Nephron progenitor cell (in vitro differentiated cells): ENCODE measurements at places on chromosomes 6 and 20.

GRCh38 chr6:77397561-77397960 lies 65.7 kb downstream of the HTR1B start:
- no peak for DNase-seq

- DNase-seq: no peak
These were observed 4.8 kb upstream of the TMEM14A start for GRCh38 chr6:52666071-52666470.

DNA sequence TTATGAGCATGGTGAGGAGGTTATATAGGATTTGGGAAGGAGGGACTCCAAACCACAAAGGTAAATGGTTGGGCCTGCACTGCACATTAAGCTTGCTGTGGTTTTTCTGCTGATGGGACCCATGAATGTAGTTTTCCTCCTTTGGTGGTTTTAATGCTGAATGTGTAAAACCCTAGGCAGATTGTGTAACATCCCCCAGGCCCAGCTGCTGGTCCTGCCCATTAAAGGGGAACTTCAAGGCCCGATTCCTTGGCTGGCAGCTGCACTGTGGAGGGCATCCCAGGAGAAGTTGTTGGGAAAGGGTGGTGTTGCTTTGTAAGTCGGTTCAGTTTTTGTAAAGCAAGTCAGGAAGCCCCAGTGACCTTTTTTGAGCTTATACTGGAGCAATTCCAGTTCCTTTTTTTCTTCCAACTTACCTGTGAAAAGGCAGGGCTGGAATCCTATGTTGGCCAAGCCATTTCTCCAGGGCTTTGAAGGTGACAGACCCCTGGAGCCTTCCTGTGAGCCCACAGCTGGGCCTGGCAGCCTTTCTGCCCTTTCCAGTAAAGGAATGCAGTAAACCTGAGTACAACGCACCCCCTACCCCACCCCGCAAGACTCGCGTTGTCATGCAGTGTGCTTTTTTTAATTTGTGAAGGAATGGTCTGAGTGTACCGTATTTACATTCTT lies 43.1 kb upstream of the NAA20 start:
- no peak for DNase-seq

GRCh38 chr6:84417260-84417659 lies 189.8 kb upstream of the CEP162 start:
- no peak for DNase-seq

GRCh38 chr6:4591218-4591617 lies 185.0 kb upstream of the CDYL start:
- no peak for DNase-seq

DNA sequence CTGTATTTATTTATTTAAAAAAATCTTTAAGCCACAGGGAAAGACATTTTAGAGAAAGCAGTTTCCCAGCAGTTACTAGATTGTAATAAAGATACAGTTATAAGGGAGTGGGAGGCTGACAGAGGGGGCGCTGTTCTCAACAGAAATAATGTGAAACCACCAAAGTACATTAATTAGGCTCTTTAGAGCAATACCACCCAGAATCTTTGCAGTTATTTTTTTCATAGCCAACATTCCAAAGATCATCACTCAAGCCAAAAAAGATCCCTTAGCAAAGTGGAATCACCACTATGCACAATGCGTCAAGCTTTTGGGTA lies 331.3 kb upstream of the DEFB112 start:
- DNase-seq: peak; percentile 4

GRCh38 chr20:22511943-22512910 lies 72.1 kb downstream of the FOXA2 start:
- DNase-seq: no peak

DNA sequence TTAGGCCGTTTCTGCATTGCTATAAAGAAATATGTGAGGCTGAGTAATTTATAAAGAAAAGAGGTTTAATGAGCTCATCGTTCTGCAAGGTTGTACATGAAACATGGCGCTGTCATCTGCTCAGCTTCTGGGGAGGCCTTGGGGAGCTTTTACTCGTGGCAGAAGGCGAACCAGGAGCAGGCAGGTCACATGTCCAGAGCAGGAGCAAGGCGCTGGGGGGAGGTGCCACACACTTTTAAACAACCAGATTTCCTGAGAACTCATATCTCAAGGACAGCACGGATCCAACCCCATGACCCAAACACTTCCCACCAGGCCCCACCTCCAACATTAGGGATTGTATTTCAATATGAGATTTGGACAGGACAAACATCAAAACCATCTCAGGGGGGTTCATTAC lies 6.4 kb upstream of the SLC13A3 start:
- no peak for DNase-seq

GRCh38 chr6:135185483-135185882 lies 4.4 kb downstream of the MYB start:
- DNase-seq: no peak

DNA sequence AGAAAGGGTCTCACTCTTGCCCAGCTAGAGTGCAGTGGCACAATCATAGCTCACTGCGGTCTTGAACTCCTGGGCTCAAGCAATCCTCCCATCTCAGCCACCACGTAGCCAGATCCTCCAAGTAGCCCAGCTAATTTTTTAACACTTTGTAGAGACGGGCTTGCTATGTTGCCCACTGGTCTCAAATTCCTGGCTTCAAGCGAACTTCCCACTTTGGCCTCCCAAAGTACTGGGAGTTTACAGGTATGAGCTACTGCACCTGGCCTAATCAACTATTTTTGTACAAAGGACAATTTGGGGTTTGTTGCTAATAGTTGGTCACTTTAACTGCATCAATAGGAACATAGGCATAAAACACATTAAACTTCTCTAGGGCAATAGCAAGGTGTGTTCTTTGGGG lies 29.9 kb upstream of the SYNCRIP start:
- DNase-seq: no peak

- no peak for DNase-seq
These were observed 76.7 kb downstream of the TFAP2A start for GRCh38 chr6:10338151-10338550.

- DNase-seq: no peak
These were observed 1265.4 kb upstream of the GJE1 start for GRCh38 chr6:140867336-140867735.

DNA sequence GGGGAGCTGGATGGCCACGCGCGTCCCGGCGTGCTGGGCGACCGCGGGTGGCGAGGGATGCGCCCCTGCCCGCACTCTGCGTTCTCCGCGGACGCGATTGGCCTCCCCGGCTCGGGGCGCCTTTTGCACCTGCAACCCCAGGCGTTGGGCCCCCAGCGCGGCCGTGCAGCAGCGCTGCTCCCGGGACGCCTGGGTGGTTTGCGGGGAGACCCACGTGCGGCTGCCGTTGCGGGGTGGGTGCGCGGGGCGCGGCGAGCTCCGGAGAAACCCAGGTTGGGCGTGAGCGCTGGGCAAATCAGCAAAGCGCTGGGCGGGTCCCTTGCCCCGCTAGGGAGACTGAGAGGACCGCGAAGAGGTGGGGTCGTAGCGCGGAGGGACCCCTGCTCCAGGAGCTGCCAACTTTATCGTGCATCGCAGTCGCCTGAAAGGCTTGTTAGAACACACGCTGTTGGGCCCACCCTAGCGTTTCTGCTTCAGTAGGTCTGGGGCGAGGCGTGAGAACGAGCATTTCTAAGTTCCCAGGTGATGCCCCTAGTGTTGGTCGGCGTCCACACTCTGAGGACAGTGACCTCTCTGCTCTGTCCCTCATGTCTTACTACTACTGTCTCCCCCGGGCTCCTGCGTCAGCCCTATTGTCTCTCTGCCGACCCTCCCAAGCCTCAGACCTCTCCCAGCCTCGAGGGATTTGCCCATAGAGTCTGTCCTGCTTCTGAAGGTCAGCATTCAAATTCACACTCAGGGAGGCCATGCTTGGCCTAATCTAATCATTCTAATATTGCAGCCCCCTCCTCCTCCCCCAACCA lies 538 bp upstream of the ZFP64 start:
- peak; percentile 65 for DNase-seq

GRCh38 chr20:34541264-34541901 lies 17.1 kb upstream of the MAP1LC3A start:
- DNase-seq: no peak

GRCh38 chr20:56795492-56795891 lies 166.4 kb downstream of the TFAP2C start:
- no peak for DNase-seq

- no peak for DNase-seq
These were observed 189.1 kb upstream of the SUPT3H start for GRCh38 chr6:45566882-45567281.

- DNase-seq: no peak
These were observed 126.8 kb upstream of the HCRTR2 start for GRCh38 chr6:55047451-55048044.

GRCh38 chr6:20334334-20334733 lies 67.3 kb upstream of the E2F3 start:
- no peak for DNase-seq

- DNase-seq: no peak
These were observed 48.4 kb downstream of the EZR start for GRCh38 chr6:158770533-158771330.

GRCh38 chr6:145485288-145485687 lies 250.0 kb downstream of the EPM2A start:
- DNase-seq: no peak

DNA sequence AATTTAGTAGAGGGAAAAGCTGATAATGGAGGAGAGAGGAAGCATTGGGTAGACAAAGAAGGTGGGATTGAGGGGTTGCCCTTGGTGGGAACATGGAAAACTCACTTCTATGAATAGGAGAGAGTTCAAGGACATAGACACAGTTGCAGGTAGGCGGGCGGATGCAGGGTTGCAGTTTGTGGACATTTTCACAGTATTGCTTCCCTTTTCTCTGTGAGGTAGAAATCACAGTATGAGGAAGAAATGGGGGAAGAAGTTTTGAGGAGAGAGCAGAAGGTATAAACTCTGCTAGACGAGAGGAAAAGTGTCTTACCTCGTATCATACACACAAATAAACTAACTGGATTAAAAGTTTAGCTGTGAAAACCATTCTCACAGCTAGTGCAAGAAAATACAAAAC lies 200.7 kb upstream of the ECI2 start:
- no peak for DNase-seq

- DNase-seq: no peak
These were observed 36.6 kb upstream of the HDDC2 start for GRCh38 chr6:125338381-125338780.

GRCh38 chr6:135261872-135262725 lies 81.0 kb downstream of the MYB start:
- DNase-seq: no peak

DNA sequence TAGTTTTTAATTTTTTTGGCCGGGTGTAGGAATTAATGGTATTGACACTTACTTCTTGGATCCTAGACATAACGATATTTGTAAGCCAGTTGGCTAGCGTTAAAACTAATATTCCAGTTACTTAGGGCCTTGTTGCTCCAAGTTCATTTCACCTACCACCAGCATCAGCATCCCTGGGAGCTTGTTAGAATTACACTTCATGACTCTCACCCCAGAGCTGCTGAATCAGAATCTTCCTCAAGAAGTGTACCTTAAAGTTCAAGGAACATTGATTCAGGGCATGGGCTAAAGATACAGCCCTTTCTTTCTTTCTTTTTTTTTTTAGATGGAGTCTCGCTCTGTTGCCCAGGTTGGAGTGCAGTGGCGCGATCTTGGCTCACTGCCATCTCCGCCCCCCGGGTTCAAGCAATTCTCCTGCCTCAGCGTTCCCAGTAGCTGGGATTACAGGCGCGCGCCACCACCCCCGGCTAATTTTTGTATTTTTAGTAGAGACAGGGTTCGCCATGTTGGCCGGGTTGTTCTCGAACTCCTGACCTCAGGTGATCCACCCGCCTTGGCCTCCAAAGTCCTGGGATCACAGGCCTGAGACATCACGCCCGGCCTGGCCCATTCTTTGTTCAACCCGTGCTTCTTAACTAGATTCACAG lies 1.1 kb downstream of the SLX4IP start:
- no peak for DNase-seq

DNA sequence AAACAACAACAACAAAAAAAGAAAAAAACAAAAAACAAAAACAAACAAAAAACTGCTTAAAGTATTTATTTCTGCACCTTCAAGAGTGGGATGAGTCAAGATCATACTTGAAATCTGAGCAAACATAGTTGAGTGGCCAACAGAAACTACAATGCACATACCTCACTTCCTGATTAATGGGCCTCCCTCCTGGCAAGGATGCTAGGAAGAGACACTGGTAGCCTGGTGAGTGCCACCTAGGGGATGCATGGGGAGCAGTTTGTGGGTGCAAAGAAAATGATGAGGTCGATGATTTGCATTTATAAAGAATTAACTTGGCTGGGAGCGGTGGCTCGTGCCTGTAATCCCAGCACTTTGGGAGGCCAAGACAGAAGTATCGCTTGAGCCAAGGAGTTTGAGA lies 808.1 kb downstream of the MAFB start:
- no peak for DNase-seq

DNA sequence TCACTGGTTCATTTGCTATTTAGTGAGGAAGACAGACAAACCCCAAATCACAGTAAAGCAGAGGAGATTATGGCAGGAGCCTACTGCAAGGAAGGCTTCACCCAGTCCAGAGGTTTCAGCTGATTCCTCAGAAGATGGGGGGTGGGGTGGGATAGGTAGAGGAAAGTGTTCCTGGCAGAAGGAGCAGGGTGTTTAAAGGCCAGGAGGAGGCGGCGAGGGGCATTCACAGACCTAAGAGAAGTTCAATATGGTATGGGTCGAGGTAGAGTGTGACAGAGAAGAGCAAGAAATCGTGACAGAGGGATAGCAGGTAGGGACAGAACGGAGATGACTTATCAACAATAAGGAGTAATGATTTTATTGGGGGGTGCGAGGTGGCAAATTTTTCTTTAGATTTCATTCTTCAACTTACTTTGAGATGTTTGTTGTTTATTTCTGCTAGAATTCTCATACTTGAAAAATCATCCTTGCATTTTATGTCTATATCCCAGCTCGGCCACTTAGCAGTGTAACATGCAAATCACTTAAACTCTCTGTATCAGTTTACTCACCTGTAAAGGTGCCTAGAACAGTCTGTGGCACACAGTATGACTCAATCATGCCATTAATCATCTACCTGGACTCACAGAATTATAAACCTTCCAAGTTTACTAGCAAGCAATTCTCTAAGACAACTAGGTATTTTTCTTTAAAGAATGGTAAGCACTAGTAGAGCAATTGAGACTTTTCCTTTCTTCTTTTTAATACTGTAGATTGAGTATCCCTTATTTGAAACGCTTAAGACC lies 176.7 kb downstream of the REV3L start:
- no peak for DNase-seq

GRCh38 chr6:43671011-43671800 lies 16.4 kb downstream of the MRPS18A start:
- no peak for DNase-seq

- no peak for DNase-seq
These were observed 20.3 kb downstream of the ENPP1 start for GRCh38 chr6:131828080-131828479.

- no peak for DNase-seq
These were observed 41.8 kb downstream of the DLL1 start for GRCh38 chr6:170248861-170249600.

- DNase-seq: no peak
These were observed 3.3 kb upstream of the ACSS1 start for GRCh38 chr20:25061103-25061799.

DNA sequence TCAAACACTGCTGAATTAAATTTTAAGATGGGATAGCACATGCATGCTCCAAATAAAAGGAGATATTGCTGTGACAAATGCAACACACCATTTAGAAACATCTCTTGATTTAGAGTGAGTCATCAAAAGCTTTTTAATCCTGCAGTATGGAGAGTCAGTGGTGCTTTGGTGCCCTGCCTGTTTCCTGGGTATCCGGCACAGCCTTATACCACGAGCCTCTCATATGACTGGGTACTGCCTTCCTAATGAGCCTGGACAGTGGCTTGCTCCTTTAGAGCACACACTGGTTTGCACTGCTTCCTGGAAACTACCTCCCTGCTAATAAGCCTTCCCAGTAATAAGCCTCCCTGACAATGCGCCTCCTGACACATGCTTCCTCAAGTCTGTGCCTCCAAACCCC lies 65.3 kb upstream of the KCNK16 start:
- DNase-seq: no peak
